CD4-positive, alpha-beta T cell treated with Interleukin-2 at 100 ng/mL for 4 hours (primary cell): ENCODE measurements at places on chromosomes 2 and 18.

DNA sequence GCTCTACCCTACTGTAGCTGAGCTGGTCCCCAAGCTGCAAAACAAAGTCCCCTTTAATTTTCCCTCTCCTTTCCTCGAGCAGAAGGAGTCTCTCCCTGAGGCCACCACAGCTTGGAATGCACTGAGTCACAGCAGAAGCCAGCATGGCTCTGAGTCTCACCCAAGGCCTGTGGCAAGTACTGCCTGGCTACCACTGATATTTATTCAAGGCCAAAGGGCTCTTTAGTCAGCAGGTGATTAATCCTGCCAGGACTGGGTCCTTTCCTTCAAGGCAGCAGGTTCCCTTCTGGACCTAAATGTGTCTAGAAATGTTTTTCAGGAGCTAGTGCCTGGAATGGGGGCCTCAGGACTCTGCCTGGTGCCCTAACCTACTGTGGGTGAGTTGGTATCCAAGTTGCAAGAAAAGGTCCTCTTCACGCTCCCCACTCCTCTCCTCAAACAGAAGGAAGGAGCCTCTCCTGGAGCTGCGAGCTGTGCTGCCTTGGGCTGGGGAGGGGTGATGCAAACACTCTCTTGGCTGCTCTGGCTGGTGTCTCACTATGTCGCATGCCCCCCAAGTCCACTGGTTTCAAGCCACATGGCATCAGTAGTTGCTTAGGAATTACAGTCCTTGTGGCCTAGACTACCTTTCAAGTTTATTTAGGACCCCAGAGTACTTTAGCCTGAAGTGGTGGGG, 53.4 kb downstream of the CD28 start:
- no peak for DNase-seq

- no peak for DNase-seq
Observed at GRCh38 chr2:138615257-138615656, 113.7 kb downstream of the SPOPL start.

GRCh38 chr2:45980161-45980865, 316.9 kb upstream of the EPAS1 start:
- no peak for DNase-seq

DNA sequence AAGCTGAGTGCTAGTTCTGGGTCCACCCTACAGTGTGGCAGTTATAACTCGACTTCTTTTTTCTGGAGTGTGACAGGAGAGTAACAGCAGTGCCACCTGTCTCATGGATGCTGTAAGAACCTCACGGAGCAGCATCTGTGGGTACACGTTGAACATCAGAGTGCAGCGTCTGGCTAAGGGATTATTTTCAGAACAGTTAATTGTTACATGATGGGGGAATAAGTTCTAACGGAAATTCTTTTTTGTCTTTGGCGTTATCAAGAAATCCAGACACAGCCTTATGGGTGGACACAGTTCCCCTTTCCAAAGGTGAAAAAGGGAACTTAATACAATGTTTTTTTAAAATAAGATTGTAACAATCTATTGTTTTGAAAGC, 28.3 kb upstream of the TOGARAM2 start:
- no peak for DNase-seq

GRCh38 chr2:25032901-25033300, 9.0 kb upstream of the EFR3B start:
- no peak for DNase-seq

GRCh38 chr2:49770919-49771318, 616.6 kb upstream of the FSHR start:
- no peak for DNase-seq

DNA sequence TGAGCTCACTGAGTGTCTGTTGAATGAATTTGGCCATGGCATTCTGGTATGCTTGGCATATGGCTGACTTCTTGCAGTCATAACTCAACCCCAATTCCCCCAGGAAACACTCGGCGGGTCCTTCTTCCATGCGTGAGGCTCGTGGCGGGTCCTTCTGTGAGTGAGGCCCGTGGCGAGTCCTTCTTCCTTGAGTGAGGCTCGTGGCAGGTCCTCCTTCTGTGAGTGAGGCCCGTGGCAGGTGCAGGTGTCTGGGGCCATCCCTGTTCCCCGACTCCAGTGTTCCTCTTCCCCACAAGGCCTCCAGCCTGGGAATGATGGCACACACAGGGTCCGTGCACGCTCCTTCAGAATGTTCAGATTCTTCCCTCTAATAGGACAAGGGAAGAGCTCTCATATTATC, 169.0 kb downstream of the EIPR1 start:
- no peak for DNase-seq
